ENCODE measurements at places on chromosomes 2 and 18.

GRCh38 chr2:60175290-60175689, 378.2 kb downstream of the BCL11A start:
- no peak for DNase-seq

- DNase-seq, result no peak
These were observed 11.5 kb upstream of the BIN1 start for GRCh38 chr2:127118467-127118866.

- no peak for DNase-seq
These were observed 4.5 kb upstream of the C2orf74 start for GRCh38 chr2:61157371-61158003.

GRCh38 chr2:112718863-112719370, 1.9 kb upstream of the NT5DC4 start:
- DNase-seq, result no peak

DNA sequence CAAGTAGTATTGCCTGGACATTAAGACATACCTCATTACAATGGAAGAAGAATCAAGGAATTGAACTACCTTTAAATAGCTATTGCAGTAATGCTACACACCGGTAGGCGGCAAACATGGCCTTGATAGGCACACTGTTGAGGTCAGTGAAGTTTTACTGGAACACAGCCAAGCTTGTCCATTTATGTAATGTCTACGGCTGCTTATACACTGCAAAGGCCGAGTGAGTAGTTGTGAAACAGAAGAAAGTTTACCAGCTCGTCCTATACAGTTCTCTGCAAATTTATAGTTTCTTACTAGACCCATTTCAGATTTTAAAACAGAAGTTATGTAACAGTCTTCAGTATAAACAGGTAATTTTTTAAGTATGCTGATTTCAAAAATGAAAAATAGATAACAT, 38.8 kb downstream of the PPP4R1 start:
- DNase-seq, result no peak

DNA sequence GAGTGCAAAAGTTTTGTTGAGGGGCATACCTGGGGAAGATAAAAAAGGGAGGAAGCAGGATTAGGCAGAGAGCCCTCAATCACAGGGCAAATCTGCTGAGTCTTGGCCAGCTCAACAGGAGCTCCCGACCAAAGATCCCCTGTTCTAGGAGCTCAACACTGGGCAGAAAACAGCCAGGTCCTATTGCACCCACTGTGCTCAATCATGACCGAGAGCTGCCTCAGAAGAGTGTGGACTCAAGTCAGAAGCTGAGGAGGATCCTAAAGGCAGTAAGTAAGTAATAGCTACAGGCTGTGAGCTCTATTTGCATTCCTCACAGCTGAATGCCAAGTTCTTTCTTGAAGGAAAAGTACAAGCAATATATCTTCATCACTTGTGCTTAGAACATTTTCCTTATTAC, 334.4 kb upstream of the NRP2 start:
- DNase-seq, result no peak

DNA sequence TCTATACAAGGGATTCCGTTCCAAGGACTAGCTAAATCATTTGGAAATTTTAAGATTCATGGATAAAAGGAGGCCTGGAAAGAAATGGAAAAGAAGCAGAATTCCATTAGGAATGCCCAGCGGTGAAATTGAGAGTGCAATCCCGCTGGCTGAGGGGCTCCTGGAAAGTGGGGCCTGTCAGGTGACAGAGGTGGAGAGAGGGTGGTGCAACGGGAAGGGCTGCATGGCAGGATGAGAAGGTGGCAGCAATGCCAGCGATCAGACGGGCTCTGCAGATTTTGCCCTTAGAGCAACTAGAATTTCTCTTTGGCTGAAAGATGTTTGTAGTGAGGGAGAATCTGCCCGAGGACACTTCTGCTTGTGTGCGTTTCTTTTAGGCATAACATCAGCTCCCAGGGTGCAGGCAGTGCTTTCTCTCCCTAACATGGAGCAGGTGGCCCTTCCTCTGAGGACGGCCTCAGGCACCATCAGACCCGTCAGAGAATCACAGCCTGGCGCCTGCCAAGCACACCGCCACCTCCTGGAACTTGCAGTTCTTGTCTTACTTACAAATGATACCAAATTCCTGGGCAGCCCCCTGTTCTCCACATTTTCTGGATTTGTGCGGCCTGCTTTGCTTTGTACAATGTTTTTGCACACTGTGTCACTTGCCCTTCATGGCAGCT, 261.6 kb downstream of the NDUFA10 start:
- no peak for DNase-seq

DNA sequence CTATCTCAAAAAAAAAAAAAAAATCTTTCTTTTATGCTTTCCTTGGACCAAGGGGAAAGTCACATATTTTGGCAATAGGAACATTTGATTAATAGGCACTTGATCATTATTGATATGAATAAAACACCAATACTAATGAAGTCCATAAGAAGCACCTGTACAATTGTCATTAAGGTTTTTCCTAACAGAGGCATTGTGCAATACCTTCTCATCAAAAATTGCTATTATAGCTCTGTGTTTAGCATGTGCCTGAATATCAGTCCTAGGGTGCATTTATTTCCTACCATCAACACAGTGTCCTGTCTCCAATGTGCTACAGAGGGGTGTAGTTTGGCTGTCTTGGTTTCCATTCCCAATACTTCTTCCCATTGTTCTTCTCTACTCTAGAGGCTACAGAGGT, 483.8 kb upstream of the SPRED2 start:
- DNase-seq, result no peak

- DNase-seq, result peak; percentile 26
These were observed 48.8 kb upstream of the IHH start for GRCh38 chr2:219109471-219109870.

DNA sequence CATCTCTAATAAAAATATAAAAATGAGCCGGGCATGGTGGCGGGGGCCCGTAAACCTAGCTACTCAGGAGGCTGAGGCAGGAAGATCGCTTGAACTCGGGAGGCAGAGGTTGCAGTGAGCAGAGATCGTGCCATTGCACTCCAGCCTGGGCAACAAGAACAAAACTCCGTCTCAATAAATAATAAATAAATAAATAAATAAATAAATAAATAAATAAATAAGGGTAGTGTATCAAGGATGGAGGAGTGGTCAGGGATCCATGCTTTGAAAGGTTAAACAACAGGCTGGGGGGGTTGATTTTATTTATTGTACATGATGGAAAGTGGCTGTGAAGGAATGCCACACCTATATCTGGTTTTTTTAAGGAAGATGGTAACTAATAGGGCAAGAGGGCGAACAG, 63.2 kb downstream of the AP1S3 start:
- no peak for DNase-seq

DNA sequence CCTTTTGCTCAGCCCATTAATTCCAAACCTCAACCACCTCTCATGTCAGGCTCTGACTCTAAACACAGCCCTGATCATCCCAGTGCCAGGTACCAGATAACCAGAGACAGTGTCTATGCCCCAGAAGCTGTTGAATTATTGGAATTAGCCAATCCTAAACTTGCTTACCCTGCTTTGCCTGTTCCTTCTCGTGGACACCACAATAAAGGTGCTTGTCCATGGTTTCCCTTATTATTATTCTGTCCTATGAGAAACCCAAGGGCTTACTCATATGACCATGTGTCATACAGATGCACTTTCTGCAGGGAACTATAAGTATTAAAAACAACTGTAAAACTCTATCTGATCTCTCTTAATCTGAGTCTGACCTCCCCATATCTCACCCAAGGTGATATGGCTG, 2193.8 kb upstream of the PIK3C3 start:
- no peak for DNase-seq

- DNase-seq, result no peak
These were observed 817.1 kb upstream of the TMEFF2 start for GRCh38 chr2:193011870-193012269.

DNA sequence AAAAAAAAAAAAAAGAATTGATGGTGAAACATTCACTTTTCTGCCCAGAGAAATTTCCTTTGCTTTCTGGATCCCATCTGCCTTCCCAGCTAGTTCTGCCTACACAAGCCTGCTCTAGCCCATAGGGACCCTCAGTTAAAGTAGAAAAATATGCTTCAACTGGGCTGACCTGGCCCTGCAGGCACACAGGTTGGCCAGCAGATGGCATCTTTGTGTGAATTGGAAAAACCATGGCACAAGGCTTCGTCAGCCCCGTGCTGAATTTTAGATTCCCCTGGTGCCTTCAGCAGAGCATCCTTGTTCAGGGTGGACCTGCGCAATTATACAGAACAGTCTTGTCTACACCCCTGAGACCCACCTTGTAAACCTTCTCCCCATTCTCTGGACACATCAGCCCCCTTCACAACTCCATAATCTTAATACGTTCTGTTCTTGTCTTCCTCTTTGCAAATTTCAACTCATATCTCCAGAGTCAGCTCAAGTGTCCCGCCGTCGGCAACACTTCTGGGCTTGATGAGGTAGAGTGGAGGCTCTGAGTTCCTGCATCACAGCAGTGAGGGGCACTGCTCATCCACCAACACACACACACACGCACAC, 114.5 kb downstream of the INSIG2 start:
- no peak for DNase-seq

- no peak for DNase-seq
These were observed 39.0 kb downstream of the BOK start for GRCh38 chr2:241597561-241597960.

DNA sequence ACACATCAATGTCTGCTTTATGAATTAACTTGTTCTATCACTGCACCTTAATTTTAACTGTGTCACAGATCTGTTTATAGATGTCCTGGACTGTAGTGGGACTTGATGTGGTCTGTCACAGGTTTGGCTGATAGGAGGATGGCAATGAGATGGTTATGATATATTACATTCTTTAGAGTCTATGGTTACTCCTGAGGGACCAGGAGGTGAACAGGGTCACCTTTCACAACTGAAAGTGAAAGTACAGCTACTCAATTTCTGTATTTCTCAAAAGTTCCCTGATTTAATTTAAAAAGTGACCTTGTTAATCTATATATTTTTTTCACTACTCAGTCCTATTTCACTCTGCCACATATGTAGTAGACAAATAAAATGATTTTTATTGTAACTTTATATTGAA, 1284.1 kb upstream of the GYPC start:
- DNase-seq, result no peak

- DNase-seq, result no peak
These were observed 172.5 kb downstream of the SMAD2 start for GRCh38 chr18:47758000-47758399.

- no peak for DNase-seq
These were observed 40.0 kb downstream of the GORASP2 start for GRCh38 chr2:170969030-170969429.

- DNase-seq, result no peak
These were observed 20.5 kb upstream of the TNFAIP6 start for GRCh38 chr2:151336863-151337371.

DNA sequence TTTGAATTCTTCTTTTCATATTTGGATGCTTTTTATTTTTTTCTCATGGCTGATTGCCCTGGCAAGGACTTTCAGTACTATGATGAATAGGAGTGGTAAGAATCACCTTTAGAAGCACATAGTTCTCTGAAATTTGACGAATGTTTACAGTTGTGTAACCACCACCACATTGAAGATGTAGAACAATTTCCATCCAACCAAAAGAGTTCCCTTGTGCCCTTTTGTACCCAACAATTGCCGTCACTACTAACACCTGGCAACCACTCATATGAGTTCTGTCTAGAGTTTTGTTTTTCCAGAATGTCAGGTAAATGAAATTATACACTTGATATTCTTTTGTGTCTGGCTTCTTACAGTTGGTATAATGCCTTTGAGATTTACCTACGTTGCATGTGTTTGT, 28.7 kb upstream of the SLC16A14 start:
- no peak for DNase-seq

DNA sequence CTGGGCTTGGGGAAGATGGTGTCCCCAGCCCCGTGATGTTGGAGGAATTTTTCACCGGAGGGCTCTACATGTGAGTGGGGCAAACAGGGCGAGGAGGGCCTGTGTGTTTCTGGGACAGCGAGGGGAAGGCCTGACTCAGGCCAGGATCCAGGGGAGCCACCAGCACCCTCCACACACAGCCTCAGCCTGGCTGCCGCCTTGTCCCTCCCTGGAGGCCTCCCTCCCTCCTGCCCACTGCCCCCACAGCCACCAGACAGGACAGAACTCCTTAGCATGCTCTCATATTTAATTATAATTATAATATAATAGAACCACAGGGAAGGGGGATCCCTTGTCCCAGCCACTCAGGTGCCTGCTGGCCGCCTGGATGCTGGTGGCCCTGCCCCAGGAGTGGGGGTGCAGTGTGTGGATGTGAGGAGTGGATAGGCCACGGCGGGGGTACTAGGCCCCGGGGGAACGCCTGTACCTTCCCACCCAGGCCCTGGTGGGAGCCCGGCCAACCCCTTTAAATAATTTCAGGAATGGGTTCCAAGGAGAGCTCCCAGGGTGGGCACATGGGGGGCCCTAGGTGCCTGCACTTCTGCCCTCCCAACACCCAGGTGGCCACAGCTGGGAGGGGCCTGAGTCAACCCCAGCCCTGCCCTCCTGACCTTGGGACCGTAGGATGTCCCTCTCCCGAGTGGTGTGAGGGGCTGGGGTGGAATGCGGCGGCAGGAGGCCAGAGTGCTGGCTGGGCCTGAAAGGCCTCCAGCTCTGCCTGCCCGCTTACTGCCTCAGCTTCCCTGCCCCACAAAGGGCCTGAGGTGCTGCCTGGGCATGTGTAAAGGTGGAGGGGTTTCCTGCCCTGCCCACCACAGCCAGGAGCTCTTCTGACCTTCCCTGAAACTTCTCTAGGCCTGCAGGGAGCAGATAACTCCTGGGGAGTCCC, 8.8 kb downstream of the PDCD1 start:
- no peak for DNase-seq

DNA sequence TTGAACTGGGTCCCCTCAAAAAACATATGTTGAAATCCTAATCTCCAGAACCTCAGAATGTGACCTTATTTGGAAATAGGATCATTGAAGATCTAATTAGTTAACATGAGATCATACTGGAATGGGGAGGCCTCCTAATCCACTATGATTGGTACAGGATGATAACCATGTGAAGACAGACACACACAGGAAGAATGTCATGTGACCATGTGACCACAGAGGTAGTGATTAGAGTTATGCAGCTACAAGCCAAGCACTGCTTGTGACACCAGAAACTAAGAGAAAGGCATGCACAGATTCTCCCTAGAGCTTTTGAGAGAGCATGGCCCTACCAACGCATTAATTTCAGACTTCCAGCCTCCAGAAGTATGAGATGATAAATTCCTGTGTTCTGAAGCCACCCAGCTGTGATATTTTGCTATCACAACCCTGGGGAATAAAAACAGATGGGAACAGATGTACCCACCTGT, 47.0 kb upstream of the TGIF1 start:
- no peak for DNase-seq

DNA sequence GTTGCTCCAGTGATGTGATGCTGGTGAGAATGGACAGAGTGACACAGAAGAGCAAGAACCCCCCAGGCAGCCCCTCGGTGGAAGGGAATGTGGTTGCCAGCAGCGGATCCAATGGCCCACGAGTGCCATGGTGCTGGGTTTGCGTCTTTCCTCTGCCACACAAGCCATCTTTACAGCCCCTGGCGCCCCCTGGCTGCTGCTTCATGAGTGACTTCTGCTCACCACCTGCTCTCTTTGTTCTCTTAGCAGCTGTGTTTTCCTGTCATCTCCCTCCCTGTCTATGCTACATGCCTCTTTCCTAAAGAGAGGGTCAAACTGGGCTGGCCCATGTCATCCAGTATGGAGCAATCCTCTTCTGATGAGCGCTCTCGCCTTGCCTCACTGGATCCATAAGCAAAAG, 300.0 kb upstream of the SMIM21 start:
- DNase-seq, result no peak

GRCh38 chr2:38499548-38500282, 103.0 kb downstream of the HNRNPLL start:
- no peak for DNase-seq
